ENCODE measurements at places on chromosomes 5 and 9.

DNA sequence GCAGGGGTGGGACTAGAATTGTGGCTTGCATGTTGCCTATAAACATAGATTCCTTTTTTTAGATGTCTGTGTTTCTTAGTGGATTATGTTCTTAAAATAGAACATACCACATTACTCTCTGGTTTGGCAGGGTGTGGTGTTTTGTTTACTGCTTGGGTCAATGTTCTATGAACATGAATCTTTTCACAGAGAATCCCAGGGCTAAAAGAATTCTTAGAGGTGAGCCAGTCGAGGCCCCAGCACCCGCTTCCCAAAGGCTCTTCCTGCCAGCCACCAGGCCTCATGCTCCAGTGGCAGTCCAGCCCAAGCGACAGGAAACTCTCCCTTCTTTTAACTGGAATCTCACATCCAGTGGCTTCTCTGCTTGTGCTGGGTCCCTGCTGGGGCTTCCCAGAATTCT lies 126.6 kb downstream of the C9orf152 start:
- DNase-seq, result no peak

GRCh38 chr9:134984372-134985265 lies 66.9 kb upstream of the FCN1 start:
- no peak for DNase-seq

DNA sequence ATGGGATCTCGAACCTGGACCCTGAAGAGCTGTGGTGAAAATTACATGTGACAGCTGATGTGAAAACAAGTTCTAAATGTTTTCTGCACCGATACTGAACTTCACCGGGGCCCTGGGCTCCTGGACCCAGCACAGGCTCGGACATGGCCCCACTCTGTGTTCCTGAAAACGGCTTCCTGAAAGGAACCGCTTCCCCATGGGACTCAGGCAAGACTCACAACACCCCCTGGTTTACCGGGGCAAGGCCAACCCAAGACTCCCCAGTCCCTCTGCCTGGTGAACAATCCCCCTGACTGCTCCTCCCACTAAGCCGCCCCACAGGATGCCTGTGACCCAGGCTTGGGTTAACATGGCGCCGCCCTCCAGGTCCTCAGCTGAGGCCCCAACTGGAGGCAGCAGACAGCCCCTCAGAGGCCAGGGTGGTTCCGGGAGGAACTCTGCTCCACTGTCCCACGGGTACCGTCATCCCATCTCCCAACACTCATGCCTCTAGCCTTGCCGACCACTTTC lies 124.5 kb upstream of the FOXD4L5 start:
- DNase-seq, result no peak

DNA sequence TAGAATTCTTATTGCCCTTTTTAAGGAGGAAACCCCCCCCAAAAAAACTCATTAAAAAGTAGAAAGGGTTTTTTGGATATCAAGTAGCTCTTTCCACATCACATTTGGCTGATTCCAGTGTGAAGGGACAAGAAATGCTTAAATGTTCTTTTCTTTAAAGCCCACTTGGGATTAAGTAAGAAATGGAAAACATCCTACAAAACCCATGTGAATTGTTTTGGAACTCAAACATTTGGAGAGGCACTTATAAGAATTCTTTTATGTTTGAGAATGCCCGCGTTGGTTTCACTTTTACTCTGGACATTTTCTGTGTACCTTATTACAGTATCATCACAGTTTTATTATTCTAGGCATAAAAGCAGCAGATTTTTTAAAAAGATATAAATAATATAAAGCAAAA lies 301.1 kb upstream of the ACTBL2 start:
- no peak for DNase-seq

- peak; percentile 7 for DNase-seq
These were observed 1.9 kb upstream of the LCN1 start for GRCh38 chr9:135519179-135519971.

- no peak for DNase-seq
These were observed 124.9 kb upstream of the ICE1 start for GRCh38 chr5:5297432-5298067.

GRCh38 chr9:113619491-113620376 lies 156.2 kb downstream of the RGS3 start:
- no peak for DNase-seq

- no peak for DNase-seq
These were observed 86.5 kb downstream of the KLHL3 start for GRCh38 chr5:137649228-137649935.

GRCh38 chr9:116928289-116928688 lies 241.2 kb downstream of the TRIM32 start:
- DNase-seq, result no peak

- no peak for DNase-seq
These were observed 315.2 kb downstream of the ARHGAP26 start for GRCh38 chr5:143085319-143085917.

Measured in ureter (tissue), 1 donor.